ENCODE measurements at places on chromosomes 12 and 14. TPM values are rescaled to one million over a fixed set of nuclear protein-coding genes. Genes with fewer than 3 reads are reported as not detected.

OTX2 gene
- total RNA-seq = 453 TPM

DNA sequence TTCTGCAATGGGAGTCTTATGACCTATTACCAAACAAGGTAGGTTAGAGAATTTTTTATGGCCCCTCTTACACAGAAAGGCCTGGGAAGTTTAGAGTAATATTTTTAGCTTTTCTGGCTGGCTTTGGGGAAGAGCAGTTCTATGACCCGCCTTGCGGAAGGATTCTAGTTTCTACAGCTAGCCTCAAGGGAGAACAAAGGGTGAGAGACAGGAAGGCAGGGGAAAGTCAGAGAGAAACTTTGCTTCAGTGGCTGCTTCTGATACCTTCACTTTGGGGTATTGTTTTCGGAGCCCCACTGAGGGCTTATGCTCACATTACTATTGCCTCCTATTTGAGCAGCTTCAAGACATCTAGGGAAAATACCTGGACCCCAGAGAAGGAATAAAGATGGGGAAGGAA is 80.7 kb upstream of the NUDT4 start:
- no peak for DNase-seq

- DNase-seq = peak; percentile 95
Measured at GRCh38 chr14:60249321-60250256, 568 bp downstream of the PPM1A start.

DNA sequence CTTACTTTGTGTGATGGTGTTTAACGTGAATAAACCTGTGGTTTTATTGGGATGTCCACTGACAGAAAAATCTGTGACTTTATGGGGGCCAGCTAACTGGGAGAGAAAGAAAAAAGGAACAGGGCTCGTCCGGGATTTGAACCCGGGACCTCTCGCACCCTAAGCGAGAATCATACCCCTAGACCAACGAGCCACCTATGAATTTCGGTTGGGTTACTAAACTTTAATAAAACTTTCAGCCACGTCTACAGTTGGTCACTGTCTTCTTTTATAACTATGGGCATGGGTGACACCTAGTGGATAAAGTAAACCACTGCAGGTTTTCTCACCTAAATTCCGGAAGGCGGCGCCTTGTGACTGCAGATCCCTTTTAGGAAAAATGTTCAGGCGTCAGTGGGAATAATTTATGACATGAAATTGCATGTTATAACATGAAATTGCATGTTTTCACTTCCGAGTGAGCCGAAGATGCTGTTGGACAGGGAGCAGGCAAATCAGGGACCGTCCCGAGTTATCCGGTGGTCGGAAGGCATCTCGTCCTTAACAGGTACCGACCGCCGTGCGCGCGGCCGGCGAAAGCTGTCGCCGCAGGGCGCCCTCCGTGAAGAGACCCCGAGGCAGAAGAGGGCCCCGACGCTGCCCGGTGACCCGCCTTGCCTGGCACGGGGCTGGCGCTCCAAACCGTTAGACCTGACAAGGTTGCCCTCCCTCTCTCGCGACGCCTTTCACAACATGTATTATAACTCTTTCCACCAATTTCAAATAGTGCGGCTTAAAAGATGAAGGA is 18.2 kb upstream of the RNASE12 start:
- peak; percentile 92 for DNase-seq

DNA sequence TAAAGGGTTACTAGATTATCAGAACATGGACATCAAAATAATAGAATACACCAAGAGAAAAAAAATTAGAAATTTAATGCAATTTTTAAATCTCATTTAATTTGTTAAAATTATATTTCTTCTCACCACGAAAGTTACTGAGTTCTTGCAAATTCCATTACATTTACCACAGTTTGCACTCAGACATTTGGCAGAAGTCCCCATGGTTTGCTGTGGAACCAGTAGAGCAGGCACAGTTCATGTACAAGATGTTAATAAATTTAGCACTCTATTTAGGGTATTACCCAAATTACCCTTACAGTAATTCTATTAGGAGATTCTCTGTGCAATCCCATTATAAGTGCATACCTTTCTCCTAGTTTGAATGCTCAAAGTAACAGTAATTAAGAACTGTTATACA is 9.7 kb downstream of the SCN8A start:
- no peak for DNase-seq

DNA sequence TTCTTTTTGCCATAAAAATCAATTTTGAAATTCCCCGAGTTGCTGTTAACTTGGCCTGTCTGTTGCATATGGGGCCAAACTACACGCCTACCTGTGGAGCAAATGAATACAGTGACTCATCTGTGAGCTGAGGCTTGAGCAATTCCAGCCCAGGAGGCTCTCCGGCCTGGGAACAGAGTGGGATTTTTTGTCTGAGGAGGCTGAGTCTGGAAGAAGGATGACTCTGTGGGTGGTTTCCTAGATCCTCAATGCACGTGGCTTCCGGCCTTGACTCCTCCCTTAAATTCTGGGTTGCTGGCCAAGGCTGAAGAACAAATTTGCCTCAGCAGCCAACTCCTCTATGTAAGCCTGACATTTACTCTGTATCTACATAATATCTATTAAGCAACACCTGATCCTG is 124.1 kb downstream of the SSPN start:
- DNase-seq = no peak

GRCh38 chr14:28482251-28483040 is 284.1 kb upstream of the FOXG1 start:
- no peak for DNase-seq

- no peak for DNase-seq
Measured at GRCh38 chr12:103505371-103506236, 9.8 kb upstream of the C12orf42 start.

- DNase-seq = no peak
Measured at GRCh38 chr14:50035214-50035613, 81.2 kb downstream of the VCPKMT start.

All from neural progenitor cell (in vitro differentiated cells).